WTC11 (cell line): ENCODE measurements at places on chromosomes 7 and 10. TPM values are rescaled to one million over a fixed set of nuclear protein-coding genes. Genes with fewer than 3 reads are reported as not detected.

Gene TSPAN13
- 30.4 to 32.7 TPM (median 32.0 TPM) in 3 replicates for total RNA-seq

Gene IFIT2
- 0.07 to 0.15 TPM (median 0.14 TPM) in 3 replicates for total RNA-seq

Gene LRRN3
- total RNA-seq = 0.16 to 0.70 TPM (median 0.34 TPM) in 3 replicates

Gene CALCR
- 0.81 to 1.3 TPM (median 1.2 TPM) in 3 replicates for total RNA-seq

Gene KLLN
- 0.52 to 1.1 TPM (median 1.0 TPM) in 3 replicates for total RNA-seq

Gene CADPS2
- 10.2 to 12.2 TPM (median 11.5 TPM) in 3 replicates for total RNA-seq

GRCh38 chr10:72260976-72261783, 12.5 kb upstream of the DDIT4 start:
- no peaks in the 10 kb centered on the region for H3K36me3 ChIP-seq
- H3K4me1 ChIP-seq = peaks cover 70% of the 10 kb centered on the region
- no peaks in the 10 kb centered on the region; the same call in 1 of the 2 replicates for H3K27me3 ChIP-seq
- no peak for DNase-seq
- peak overlapping the region; percentile 64 for H3K4me3 ChIP-seq
- H3K27ac ChIP-seq = peak overlapping the region; percentile 95

DNA sequence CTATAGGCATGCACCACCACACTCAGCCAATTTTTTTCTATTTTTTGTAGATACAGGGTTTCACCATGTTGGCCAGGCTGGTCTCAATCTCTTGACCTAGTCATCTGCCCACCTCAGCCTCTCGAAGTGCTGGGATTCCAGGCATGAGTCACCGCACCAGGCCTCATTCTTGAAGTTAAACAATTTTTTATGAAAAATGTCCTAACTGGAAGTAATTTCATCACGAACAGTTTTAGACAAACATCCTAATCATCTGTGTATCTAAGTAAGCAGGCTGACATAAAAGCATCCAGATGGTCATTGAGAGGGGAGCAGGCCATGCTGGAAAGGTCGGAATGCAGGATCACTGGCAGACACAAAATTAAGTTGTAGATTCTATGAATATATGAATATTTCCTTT, 269.1 kb downstream of the ZMYND11 start:
- no peaks in the 10 kb centered on the region for H3K27me3 ChIP-seq
- no peak for DNase-seq
- H3K36me3 ChIP-seq = peaks cover 7% of the 10 kb centered on the region; the same call in 1 of the 2 replicates
- H3K27ac ChIP-seq = no peak overlapping the region
- no peak overlapping the region for H3K4me3 ChIP-seq

- no peaks in the 10 kb centered on the region for H3K27me3 ChIP-seq
- no peak overlapping the region for H3K4me3 ChIP-seq
- DNase-seq = no peak
- no peak overlapping the region for H3K27ac ChIP-seq
- H3K36me3 ChIP-seq = no peaks in the 10 kb centered on the region
These were observed 55.0 kb upstream of the AKR1E2 start for GRCh38 chr10:4770801-4771553.

DNA sequence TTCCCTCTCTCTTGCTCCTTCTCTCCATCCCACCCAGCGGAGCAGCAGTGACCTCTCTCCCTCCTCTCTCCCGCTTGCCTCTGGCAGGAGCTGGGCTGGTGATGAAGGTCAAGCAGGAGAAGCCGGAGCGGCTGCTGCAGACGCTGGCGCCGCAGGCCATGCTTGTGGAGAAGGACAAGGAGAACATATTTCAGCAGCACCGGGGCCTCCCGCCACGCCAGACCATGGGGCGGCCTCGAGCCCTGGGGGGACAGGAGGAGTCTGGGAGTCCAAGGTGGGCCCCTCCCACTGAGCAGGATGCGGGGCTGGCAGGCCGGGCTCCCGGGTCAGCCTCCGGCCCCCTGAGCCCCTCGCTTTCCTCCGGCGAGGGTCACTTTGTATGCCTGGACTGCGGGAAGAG, 17.3 kb downstream of the ZNF775 start:
- no peak overlapping the region for H3K4me3 ChIP-seq
- peaks cover 25% of the 10 kb centered on the region for H3K36me3 ChIP-seq
- H3K27me3 ChIP-seq = no peaks in the 10 kb centered on the region
- DNase-seq = peak; percentile 11
- peak overlapping the region; percentile 94 for H3K27ac ChIP-seq

DNA sequence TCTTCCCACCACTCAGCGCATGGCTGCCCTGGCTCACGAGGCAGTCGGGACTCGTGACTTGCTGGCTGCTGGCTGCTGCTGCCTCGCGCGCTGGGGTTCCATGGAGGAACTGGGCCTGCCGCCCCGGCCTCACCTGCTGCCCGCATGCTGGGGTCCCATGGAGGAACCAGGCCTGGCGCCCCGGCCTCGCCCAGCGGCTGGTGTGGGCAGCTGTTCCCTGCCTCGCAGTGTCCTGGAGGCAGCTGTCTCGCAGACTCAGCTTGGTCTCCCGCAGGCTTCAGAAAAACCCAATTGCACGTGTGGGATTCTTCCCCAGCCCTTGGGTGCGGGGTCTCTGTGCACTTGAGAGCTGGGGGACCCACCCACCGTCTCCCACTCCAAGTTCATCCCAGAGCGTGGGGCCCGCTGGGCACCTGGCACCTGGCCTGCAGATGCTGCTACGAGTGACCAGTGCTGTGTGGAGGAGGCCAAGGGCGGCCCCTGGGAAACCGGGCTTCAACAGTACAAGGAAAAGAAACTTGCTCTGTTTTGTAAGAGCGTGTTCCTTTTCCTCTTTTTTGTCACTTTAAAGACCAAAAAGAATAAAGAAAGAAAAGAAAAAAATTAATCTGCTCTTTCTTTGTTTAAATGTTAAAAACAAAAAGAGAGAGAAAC, 20.4 kb downstream of the PWWP2B start:
- DNase-seq = no peak
- no peaks in the 10 kb centered on the region for H3K27me3 ChIP-seq
- H3K27ac ChIP-seq = no peak overlapping the region
- no peak overlapping the region for H3K4me3 ChIP-seq
- H3K36me3 ChIP-seq = peaks cover 6% of the 10 kb centered on the region; the same call in 1 of the 2 replicates

Gene OR6V1
- not detected in 3 replicates for total RNA-seq

DNA sequence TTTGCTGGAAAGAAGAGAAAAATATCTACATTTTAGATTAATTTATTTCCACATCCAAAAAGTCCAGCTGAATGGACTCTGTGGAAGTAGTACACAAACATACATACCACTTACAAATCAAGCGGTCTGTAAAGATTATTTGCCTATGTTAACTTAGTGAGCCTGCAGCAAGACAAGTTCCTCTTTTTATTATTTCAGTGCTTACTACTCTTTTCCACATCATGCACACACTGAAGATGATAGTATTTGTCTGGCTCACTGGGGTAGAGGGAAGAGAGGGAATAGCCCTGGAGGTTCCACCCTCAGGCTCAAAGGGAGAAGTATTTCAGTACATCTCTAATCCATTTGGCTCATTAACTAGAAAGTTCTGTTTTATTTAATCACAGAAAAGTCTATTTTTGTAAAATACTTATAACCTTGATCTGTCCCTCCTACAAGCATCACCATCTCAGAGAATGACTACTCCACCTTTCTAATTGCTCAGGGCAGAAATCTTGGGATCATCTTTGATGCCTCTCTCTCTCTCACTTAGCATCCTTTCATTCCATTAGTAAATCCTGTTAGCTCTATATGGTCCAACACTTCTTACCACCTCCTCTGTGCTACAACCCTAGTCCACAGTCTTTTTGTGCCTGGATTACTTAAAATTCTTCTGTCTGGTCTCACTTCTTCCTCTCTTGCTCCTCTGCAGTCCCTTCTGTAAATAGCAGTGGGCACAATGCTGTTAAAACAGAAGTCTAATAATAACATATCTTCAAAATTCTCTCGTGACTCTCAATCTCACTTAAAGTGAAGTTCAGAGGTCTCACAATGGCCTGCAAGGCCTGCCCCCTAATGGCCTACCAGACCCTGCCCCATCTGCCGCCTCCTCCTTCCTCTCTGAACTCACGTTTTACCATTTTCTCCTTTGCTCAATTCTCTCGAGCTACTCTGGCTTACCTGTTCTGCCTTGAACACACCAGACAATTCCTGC, 64.3 kb upstream of the CCDC6 start:
- H3K36me3 ChIP-seq = peaks cover 2% of the 10 kb centered on the region
- no peak overlapping the region for H3K4me3 ChIP-seq
- DNase-seq = peak; percentile 35
- no peak overlapping the region for H3K27ac ChIP-seq
- H3K4me1 ChIP-seq = peaks cover 16% of the 10 kb centered on the region

DNA sequence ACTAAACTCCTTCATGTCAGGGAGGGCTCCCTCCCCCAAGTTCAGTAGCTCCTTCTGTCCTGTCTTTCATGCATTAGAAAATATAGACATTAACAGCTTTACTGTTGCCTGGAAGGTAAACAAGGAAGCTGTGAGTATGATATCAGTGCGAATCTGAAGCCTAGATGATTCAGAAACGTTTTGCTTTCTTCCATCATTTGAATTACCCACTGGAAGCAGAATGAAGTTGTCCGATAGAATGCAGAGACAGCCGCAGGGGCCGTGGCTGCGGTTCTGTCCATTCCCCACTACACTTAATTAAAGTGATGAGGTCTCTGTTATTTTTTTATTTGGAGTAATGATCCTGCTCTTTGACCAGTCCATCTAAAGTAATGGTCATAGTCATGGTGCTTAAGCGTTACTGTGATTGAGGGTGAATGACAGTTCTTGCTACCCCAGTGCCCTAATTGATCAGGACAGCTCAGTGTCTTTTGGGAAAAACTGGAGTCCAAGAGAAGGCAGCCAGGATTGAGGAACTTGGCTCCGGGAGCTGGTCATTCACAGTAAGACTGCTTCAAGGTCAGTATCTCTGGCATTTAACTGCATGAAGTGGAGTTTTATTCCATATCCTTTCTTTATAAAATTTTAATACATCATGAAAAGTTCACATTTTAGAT, 69.9 kb downstream of the PTPRE start:
- peaks cover 26% of the 10 kb centered on the region for H3K4me1 ChIP-seq
- no peaks in the 10 kb centered on the region for H3K27me3 ChIP-seq
- H3K36me3 ChIP-seq = peaks cover 3% of the 10 kb centered on the region; the same call in 1 of the 2 replicates
- DNase-seq = no peak
- H3K4me3 ChIP-seq = no peak overlapping the region

GRCh38 chr10:25026463-25026862, 10.1 kb downstream of the THNSL1 start:
- DNase-seq = no peak
- H3K27me3 ChIP-seq = no peaks in the 10 kb centered on the region
- H3K4me1 ChIP-seq = no peaks in the 10 kb centered on the region

GRCh38 chr7:716222-716621, 10.3 kb upstream of the DNAAF5 start:
- no peaks in the 10 kb centered on the region for H3K27me3 ChIP-seq
- H3K36me3 ChIP-seq = peaks cover 25% of the 10 kb centered on the region
- peak overlapping the region; percentile 52; the same call in 1 of the 2 replicates for H3K27ac ChIP-seq
- DNase-seq = no peak
- H3K4me3 ChIP-seq = no peak overlapping the region

DNA sequence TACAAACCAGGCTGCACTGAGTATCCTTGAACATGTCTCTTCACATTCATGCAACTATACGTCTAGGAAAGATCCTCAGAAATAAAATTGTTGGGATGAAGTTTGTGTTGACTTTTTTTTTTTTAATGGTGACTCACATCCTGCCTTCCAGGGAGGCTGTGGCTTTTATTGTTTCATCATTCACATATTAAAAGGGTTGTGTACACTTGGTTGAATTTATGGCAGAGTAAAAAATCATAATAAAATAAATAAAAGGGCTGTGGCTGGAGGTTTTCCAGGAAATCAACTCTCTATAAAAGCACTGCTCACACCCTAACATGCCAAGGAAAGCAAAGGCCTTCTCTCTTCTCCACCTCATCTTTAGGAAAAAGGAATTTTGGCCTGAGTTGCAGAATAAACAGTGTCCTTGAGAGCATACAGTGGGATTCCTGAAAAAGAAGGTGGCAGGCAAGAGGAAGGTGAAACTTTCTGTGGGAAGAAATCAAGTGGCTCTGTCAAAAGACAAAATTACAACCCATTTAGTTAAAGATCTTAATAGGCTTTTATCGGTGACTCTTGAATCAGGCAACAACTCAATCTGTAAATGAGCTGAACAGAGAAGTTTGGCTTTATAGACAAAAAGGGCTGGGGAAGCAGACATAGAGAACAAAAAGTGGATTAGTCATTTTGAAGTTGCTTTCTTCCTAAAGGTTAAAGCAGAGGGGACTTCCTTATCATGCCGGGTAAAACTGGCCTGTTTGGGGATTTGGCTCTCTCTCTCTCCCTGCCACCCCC, 41.6 kb upstream of the FHIP2A start:
- peaks cover 4% of the 10 kb centered on the region for H3K4me1 ChIP-seq
- DNase-seq = no peak

GRCh38 chr7:117808341-117808757, 64.9 kb downstream of the CTTNBP2 start:
- H3K27me3 ChIP-seq = no peaks in the 10 kb centered on the region
- peak; percentile 32 for DNase-seq
- no peaks in the 10 kb centered on the region for H3K36me3 ChIP-seq
- peak overlapping the region; percentile 90 for H3K27ac ChIP-seq

Gene SPDYE1
- total RNA-seq = 0.07 TPM in 1 of 3 replicates, not detected in the others

DNA sequence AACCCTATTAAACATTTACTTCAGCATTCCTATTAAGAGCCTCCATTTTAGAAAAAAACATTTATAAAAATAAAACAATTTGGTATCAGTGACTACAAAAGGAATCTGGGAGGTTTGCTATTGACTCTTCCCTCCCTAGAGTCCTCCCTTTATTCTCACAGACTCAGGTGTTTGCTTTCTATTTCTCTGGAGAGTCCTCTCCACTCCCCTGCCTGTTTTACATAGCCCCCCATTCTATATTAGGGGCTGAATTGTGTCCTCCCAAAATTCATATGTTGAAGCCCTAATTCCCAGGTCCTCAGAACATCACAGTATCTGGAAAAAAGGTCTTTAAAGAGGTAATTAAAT, 69.8 kb downstream of the COA1 start:
- H3K4me3 ChIP-seq = no peak overlapping the region
- H3K36me3 ChIP-seq = peaks cover 16% of the 10 kb centered on the region
- DNase-seq = no peak
- peak overlapping the region; percentile 69 for H3K27ac ChIP-seq
- no peaks in the 10 kb centered on the region for H3K27me3 ChIP-seq

GRCh38 chr10:103636492-103636891, 143.0 kb downstream of the NEURL1 start:
- DNase-seq = peak; percentile 62
- H3K36me3 ChIP-seq = no peaks in the 10 kb centered on the region
- H3K27ac ChIP-seq = peak overlapping the region; percentile 97
- peak overlapping the region; percentile 24; the same call in 1 of the 2 replicates for H3K4me3 ChIP-seq
- H3K27me3 ChIP-seq = no peaks in the 10 kb centered on the region
- H3K4me1 ChIP-seq = peaks cover 51% of the 10 kb centered on the region

- no peaks in the 10 kb centered on the region for H3K36me3 ChIP-seq
- H3K27ac ChIP-seq = no peak overlapping the region
- peak; percentile 50 for DNase-seq
- peaks cover 13% of the 10 kb centered on the region for H3K4me1 ChIP-seq
These were observed 860 bp downstream of the ZEB1 start for GRCh38 chr10:31319602-31320549.

- no peaks in the 10 kb centered on the region for H3K36me3 ChIP-seq
- H3K27ac ChIP-seq = no peak overlapping the region
- H3K27me3 ChIP-seq = no peaks in the 10 kb centered on the region
- H3K4me1 ChIP-seq = no peaks in the 10 kb centered on the region
- no peak for DNase-seq
- H3K4me3 ChIP-seq = no peak overlapping the region
These were observed 68.0 kb upstream of the ZNF438 start for GRCh38 chr10:31099664-31100063.

- H3K27ac ChIP-seq = peak overlapping the region; percentile 48; the same call in 1 of the 2 replicates
- no peak overlapping the region for H3K4me3 ChIP-seq
- H3K27me3 ChIP-seq = no peaks in the 10 kb centered on the region
- peaks cover 28% of the 10 kb centered on the region for H3K4me1 ChIP-seq
- peaks cover 4% of the 10 kb centered on the region; the same call in 1 of the 2 replicates for H3K36me3 ChIP-seq
These were observed 47.4 kb downstream of the DENND11 start for GRCh38 chr7:141654551-141654950.
